ENCODE measurements at places on chromosomes 1 and 21.

DNA sequence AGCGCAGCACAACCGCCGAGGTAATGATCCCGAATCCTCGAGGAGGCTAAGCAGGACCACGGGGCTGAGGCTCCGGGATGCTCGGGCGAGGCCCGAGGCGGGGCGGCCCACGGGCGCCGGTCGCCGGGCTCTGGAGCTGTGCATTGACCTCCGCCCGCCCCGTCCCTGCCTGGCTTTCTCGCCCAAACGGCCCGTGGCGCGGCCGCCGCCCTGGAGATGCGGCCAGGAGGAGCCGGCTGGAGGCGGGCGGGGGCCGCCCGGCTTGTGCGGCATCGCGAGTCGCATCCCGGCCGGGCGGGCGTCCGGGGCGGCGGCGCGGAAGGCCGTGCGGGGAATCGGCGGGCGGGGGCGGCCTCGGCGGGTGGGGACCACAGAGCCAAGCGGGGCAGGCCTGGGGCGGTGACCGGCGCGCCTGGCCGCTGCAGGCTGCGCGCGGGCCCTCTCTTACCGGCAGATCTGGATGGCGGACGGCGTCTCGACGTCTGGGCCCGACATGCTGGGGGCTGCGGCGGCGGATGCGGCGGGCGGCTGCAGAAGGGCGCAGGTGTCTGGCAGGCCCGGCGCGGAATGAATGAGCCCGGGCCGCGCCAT is 663 bp downstream of the ACOT7 start:
- no peak for DNase-seq

DNA sequence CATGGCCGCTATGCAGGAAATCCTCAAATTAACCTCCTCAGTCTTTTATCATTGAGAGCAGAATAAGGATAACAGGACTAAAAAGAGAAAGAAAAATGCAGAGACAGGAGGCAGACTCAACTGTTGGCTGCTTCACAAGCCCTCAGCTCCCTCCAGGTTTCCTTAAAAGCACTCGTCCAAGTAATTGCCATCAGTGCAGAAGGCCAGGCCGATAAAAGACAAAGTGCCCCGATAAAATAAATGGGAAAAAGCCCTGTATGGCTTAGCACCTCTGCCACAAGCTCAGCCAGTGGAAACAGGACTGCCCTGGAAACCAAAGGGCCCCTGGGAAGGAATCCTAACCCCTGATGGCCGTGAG is 8.1 kb downstream of the S100A6 start:
- DNase-seq: no peak

- no peak for DNase-seq
Observed at GRCh38 chr1:192849011-192849410, 40.2 kb downstream of the RGS2 start.

DNA sequence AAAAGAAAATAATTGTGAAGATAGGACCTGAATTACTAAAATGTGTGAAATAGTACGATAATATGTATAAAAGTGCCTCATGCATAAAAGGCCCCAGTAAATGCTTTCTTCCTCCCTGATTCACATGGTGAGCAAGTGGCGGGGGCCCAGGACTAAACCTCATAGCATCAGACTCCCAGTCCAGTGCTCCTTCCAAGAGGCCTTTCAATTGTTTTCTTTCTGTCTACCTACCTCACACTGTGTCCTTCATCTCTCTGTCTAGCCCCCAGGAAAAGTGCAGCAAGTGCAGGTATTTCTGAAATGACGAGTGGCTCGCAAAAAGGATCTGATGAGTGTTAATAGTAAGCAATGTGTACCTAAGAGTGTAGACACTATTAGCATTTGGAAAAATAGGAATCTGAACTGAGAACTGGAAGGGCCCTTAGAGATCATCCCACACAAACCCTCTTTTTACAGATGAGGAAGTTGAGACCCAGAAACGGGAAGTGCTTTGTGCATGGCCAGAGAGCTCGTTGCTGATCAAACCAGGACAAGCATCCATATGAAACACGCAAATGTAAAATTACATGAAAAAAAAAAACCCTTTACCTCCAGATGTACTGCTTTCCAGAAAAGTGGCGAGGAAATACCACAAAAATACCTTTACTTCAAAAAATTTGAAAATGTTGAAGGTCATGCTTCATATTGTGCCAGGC is 118.2 kb upstream of the HOOK1 start:
- DNase-seq: no peak

GRCh38 chr1:199096591-199096990 is 457.8 kb downstream of the PTPRC start:
- DNase-seq: no peak
